ENCODE measurements at places on chromosomes 7 and 10.
A peak's percentile ranks its signal among the peaks of the same experiment; 100 is the strongest.

GRCh38 chr7:47586925-47587324, 5.0 kb upstream of the TNS3 start:
- DNase-seq: no peak

GRCh38 chr7:105219771-105220160, 169.0 kb downstream of the SRPK2 start:
- DNase-seq: no peak

DNA sequence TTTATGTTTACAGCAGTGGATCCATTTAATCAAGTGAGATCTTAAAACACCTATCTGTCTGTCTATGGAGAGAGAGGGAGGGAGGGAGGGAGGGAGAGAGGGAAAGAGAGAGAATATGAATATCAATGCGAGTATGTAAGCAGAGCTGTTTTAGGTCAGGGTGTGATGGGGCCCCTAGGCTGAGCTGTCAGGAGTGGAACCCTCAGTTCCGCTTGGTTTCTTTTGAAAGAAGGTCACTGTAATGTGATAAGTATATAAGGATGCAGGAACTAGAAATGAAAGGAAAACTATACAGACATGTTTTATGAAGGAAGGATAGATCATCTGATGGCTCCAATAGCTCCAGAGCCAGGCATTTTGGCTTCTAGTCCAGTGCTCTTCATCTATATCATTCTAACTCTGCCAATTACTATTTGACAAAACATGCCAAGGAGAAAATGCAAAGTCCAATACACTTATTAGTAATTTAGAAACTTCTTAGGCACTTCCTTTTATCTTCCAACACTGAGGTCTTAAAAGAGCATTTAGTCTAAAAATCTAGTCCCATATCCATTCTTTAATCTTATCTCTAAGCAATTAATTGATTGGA, 70.3 kb downstream of the NRCAM start:
- no peak for DNase-seq

GRCh38 chr7:134637934-134638719, 8.5 kb upstream of the BPGM start:
- no peak for DNase-seq

DNA sequence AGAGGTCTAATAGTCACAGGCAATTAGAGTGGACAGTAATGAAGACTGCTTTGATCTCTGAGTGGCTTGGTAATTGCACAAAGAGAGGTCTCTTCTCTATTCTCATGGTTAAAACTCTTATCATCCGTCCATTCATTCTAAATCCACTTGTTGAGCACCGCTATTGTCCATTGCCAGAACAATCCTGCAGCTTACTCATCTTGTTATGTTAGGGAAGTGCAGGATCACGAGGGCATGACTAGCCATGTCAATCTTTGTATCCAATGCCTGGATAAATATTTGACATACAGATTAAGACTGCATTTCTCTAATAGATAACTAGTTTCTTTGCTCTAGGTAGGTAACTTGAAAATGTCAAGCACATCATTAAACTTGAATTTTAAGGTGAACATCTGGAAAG, 14.9 kb downstream of the SFTPD start:
- no peak for DNase-seq

DNA sequence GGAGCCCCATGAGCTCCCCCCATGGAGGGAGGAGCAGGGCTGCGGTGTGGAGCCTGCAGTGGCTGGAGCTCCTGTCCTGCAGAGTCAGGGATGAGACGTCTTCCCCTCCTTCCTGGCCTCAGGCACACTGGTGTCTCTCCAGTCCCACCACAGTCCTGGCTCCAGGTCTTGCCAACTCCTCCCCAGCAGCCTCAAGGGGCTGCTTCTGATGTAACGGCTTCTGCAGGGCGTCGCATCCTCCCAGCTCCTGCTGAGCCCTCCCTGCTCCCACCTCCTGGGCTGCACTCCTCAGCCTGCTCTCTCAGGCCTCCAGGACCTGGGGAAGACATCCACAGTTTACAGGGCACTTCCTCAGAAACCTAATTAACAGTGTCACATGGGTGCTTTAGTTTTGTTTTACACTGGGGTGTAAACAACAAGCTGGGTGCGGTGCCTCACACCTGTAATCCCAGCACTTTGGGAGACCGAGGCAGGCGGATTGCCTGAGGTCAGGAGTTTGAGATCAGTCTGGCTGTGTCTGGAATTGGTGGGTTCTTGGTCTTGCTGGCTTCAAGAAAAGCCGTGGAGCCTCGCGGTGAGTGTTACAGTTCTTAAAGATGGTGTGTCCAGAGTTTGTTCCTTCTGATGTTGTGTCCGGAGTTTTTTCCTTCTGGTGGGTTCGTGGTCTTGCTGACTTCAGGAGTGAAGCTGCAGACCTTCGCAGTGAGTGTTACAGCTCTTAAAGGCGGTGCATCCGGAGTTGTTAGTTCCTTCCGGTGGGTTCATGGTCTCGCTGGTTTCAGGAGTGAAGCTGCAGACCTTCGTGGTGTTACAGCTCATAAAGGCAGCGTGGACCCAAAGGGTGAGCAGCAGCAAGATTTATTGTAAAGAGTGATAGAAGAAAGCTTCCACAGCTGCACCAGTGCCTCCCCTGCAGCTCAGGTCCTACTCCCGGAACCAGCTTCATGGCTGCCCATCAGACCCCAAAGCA, 95.0 kb downstream of the PAXIP1 start:
- DNase-seq: no peak

GRCh38 chr7:124992851-124993562, 63.4 kb upstream of the POT1 start:
- DNase-seq: no peak

- no peak for DNase-seq
These were observed 158.6 kb downstream of the TMEM178B start for GRCh38 chr7:141232286-141233051.

DNA sequence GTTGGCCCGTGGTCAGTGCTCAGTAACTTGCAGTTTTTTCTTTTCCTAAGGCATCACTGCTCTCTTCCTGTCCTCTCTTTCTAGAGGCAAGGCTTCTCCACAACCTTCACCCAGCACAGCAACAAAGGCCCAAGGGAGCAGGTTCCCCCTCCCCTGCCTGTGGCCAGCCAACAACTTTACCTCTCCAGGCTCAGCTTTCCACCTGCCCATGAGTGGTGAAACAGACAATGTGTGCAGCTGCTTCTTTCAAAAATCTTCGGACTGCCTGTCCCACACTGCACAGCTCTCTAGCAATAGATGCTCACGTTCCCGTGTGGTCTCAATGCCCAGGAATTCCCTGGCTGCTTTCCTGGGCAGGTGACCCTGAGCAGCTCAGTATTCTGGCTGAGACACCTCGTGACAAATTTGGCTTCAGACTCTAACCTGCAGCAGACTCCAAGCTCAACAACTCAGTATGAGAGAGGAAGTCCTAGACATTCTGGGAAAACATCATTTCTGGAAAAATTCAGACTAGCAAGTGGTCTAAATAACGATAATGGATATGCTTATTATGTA, 28.9 kb upstream of the TMEM72 start:
- DNase-seq: no peak

GRCh38 chr7:40419806-40420205, 285.0 kb downstream of the SUGCT start:
- peak; percentile 26 for DNase-seq

GRCh38 chr7:158416283-158416933, 171.2 kb downstream of the PTPRN2 start:
- DNase-seq: no peak

DNA sequence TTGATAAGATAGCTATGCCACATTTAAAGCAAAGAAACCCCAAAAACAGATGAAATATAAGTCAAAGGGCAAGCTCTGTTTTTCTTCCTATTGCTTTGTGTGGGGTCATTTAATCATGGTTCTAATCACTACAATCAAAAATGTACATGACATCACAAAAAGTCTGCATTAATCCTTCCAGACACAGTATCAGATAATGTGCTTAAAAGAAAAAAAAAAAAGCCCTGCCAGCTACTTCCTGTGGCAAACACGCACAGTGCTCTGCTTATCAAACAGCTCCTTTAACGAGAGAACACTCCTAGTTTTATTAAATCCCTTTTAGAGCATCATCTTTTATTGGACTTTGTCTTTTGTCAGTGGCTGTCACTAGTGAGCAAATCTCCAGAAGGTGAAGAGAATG, 1005.8 kb downstream of the GATA3 start:
- no peak for DNase-seq

DNA sequence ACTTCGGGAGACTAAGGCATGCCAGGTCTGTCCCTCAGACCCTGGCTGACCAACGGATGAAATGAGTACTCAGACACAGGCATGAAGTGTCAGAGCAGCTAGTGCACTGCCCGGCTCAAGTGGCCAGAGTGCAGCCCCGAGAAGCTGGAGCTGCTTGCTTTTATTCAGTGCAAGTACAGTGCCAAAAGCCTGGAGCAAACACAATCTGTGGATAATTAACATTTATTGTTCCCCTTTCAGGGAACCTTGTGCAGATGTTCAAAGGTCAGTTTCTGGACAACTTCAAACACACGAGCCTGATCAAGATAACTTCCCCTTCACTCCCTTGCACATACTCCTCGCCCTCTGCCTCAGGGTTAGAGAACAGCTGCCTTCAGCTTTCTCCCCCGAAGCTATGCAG, 7.9 kb upstream of the ATE1 start:
- DNase-seq: no peak

DNA sequence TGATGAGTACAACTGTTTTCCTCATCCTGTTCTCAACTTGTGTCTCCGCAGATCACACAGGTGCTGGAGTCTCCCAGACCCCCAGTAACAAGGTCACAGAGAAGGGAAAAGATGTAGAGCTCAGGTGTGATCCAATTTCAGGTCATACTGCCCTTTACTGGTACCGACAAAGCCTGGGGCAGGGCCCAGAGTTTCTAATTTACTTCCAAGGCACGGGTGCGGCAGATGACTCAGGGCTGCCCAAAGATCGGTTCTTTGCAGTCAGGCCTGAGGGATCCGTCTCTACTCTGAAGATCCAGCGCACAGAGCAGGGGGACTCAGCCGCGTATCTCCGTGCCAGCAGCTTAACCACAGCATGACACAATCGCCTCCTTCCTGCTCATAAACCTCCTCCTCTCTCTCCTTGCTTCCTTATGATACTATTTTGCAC, 126.7 kb upstream of the PRSS58 start:
- DNase-seq: no peak

Measured in globus pallidus (tissue), 1 donor.